Activated CD8-positive, alpha-beta memory T cell treated with anti-CD3 and anti-CD28 coated beads for 24 hours (primary cell): ENCODE measurements at places on chromosomes 2 and 18.

GRCh38 chr2:241584436-241584835, 25.9 kb downstream of the BOK start:
- no peak for DNase-seq

DNA sequence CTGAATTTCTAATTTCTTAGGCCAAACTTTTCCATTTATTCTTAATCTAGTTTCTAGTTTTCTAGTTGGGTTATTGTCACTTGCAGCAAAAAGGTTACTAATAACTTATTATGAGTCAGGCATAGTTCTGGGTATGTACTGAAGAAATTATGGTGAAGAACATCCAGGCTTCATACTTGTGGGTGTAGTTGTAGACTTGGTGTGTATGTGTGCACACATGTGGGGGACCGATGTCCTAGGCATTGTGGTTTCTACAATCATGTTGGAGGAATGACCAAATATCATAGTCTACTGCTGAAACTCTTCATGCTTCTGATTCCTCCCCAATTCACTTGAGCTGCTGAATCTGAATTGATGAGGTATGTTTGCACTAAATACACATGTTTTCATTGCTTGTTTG, 141.2 kb downstream of the PMAIP1 start:
- DNase-seq: no peak

DNA sequence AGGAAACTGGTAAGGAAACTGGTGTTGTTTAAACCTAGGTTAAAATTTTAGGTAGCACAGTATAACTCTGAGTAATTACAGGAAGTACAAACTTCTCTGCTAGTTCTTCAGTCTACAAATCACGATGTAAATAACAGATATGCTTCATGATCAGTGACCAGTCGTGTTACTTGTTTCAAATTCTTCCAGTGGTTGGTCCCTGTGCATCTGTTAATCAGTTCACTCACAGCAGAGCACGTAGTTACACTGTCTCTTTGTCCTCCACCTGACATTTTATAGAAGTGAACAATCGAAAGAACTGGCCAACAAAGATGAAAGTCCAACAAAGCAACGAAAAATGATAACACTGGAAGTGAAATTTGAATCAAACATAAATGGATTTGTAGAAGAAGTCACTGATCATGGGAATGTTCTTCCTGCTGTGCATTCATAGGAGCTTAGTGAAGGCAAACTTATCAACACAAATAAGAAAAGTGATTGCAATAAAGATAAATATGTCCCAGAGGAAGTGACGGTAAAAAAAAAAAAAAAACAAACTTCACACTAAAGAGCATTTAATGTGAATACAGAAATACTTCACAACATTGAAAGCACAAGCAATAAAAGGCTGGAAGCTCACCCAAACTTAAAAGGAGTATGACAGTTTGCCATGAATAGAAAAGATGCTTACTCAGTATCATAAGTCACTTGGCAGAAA, 7.0 kb downstream of the EIF2AK2 start:
- no peak for DNase-seq

- DNase-seq: peak; percentile 81
These were observed 510 bp downstream of the RNF149 start for GRCh38 chr2:101307950-101308431.

- no peak for DNase-seq
These were observed 34.6 kb downstream of the RTP5 start for GRCh38 chr2:241904011-241904718.

DNA sequence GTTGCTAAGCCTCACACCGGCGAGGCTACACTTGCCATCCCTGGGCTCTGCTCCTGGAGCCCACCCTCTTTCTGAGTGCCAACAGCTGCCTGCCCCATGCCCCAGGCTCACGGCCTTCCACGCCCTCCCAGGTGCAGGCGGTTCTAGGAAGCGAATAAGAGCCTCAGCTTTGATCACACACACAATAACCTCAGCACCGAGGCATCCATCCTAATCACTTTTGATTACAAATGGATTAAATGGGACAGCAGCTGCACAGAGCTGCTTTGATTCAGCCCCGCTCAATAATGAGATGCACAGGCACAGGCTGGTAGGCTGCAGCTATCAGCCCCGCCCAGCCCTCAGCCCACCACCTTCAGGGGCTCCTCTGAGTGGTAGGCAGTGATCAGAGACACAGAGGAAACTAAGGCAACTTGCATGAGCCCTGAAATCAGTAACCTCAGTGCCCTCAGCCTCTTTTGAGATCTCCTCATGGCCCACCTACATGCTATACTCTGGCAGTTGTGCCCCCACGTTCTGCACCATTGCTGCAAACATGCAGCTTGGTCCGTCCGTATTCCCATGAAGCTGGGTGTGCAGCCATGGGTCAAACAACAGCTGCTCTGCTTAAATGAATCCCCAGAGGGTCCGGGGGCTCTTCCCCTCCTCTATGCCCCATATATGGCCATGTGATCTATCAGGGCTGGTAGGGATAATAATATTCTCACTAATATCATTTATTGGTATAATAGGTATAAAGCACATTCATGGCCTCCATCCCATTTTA, 171.4 kb downstream of the SETBP1 start:
- no peak for DNase-seq

DNA sequence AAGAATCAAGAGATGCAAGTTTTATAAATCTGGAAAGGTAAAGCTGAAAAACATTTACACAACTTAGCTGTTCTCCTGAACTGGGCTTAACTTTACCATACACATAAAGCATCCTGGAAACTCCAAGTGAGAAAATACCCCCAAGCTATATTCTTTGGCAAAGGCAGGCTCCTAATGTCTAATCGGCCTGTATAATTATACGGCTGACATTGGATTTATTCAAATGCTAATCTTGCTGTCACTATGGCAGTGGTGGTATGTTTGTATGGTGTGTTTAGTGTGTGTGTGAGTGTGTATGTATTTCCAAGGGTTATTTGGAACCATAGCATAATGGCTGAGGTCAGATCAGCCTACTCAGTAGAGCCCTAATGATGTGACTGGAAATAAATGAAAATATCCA, 1031.8 kb upstream of the ZEB2 start:
- DNase-seq: no peak

GRCh38 chr18:4208366-4208765, 246.7 kb downstream of the DLGAP1 start:
- DNase-seq: no peak

GRCh38 chr2:121804997-121805765, 49.7 kb downstream of the TSN start:
- DNase-seq: no peak

DNA sequence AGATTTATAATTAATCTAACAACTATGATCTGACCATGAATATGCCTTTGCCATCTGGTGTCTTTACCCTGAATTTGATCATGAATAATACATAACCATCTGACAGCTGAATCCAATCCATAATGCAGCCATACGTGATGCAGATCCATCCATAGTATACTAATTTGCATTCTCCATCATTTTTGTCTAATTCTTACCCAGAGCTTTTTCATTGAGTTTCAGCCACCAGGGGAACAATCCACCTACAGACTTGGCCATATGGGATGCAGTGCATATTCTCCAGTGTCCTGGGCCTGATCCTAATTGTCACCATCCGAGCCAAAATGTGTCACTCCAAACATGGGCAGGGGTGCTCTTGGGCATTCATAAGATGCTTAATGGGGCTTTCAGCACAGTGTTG, 227.2 kb upstream of the CRIM1 start:
- no peak for DNase-seq

DNA sequence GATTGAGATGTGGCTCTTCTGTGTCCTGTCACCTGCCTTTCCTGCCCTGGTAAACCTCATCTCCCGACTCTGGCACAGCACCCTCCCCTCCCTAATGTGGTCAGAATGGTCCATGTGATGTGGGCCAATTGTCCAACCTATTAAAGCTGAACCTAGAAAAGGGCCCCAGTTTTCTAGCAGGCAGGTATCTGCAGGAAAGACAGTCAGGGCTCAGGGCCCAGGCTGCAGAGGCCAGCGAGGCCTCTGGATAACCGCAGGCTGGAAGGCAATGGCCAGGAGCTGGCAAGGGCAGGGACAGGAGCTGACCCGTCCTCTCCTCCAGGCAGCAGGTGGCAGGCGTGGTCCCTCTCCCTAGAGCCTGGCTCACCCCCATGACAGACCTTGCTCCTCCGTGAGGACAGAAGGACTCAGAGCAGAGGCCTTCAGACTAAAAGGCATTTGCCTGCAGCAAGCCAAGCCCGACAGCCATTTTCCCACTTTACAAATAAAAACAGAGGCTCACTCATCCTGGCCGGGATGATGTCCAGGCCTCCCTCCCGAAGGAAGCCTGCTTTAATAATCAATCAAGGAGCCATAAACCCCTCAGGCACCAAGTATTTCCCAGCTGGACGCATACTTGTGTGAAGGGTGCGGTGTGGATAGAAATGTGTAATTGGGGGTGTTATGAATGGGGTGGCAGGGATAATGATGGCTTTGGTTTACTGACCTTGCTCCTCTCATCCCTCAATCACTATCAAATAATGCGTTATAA, 107.1 kb downstream of the TWIST2 start:
- DNase-seq: no peak

GRCh38 chr2:102268510-102269199, 42.7 kb upstream of the IL1RL1 start:
- DNase-seq: no peak

DNA sequence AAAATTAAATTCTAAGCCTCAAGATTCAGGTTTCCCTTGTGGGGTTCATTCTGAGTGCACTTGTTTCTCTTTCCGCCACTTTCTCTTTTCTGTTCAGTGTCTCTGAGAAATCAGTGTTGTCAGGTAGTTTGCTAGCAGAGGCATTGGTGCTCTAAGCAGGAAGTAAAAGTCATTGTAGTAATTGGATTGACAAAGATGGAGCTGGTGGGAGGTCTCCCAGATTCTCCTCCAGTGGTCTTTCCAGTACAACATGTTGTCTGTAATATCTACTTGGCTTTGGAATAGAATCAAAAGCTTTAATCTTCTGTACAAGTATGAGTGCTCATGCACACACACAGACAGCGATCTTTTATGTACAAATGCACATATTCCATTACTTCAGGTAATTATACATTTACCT, 135.6 kb downstream of the KLHL14 start:
- no peak for DNase-seq

DNA sequence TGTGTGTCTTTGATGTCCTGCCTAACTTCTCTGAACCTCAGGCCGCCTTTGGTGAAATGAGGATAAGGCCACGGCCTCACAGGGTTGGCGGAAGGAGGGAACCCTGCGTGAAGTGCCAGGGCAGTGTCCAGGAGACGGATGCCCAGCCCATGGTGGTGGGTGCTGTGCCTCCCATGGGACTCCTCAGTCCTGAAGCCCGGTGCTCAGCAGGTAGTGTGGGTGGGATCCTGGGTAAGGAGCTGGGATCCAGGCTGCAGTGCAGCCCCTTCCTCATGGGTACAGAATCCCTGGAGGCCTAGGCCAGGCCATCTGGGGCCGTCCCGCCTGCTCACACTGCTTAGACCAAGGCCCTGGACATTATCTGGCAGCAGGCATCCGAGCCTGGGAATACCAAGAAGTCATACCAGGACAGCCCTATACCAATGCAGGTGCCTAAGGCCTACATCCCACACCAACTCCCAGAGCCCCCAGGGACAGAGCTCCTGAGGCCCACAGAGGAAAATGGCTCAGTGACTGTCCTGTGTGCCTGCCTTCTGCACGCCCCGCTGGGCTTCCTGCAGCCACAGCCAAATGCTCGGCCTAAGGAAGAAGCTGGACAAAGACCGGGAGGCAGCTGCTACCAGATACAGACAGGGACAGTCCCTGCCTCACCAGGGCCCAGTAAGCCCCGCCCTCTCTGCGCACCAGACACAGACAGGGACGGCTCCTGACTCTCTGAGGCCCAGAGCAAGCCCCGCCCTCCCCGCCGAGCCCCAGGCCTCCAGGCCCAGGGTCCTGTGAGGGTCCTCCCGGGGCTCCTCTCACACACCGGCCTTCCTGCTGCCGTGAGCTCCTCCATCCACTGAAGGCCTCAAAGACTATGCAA, 78.0 kb downstream of the NDUFA10 start:
- DNase-seq: no peak

DNA sequence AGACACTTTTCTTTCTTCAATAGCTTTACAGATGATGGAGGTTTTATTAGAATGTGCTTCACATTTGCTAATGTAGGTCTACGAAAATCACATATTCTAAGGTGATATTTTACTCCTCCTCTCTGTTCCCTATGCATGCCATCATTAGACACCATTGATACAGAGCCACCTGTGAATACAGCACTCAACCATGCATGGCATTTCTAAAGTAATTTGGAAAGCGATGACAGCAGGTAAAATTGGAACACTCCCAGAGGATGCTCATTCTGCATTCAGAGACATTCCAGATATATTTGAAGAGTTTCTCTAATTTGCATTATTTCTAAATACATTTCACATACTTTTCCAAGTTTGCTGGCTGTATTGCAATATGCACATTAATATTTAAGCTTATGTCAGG, 65.3 kb upstream of the RIT2 start:
- no peak for DNase-seq

GRCh38 chr2:64641599-64641998, 12.1 kb downstream of the SERTAD2 start:
- no peak for DNase-seq

DNA sequence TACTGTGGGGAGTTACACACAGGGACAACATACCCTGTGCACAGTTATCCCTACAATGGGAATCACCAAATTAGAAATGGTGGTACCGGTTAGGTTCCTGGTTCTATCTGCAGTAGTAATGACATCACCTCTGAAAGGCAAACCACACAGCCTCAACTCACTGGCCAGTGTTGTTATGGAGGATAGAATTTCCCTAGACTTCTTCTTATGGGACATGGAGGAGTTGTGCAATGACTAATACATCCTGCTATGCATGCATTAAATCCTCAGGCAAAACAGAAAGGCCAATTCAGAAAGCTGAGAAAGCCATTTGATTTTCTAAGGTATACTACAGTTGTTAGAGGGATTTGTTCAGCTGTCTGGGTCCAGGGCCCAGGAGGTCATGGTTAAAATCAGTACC, 439.3 kb downstream of the TMX3 start:
- DNase-seq: no peak

DNA sequence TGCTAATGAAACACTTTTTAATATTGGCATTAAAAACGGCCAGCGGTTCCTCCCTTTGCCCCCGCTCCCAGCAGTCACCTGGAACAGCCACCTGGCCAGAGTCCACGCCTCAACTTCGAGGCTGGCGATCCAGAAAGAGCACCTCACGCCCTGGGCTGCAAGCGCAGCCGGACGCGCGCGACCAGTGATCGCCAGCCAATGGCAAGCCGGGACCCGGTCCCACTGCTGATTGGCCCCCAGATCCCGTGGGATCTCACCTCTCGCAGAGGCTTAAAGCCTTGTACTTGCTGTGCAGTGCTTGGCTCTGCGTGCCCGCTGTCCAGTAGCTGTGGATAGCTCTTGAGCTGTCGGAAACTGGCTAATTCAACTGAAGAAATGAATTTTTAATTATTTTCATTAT, 4.1 kb upstream of the RBM45 start:
- no peak for DNase-seq

- DNase-seq: no peak
These were observed 9.1 kb downstream of the NCL start for GRCh38 chr2:231455222-231455621.

GRCh38 chr2:48016225-48017019, 110.1 kb upstream of the FBXO11 start:
- no peak for DNase-seq

DNA sequence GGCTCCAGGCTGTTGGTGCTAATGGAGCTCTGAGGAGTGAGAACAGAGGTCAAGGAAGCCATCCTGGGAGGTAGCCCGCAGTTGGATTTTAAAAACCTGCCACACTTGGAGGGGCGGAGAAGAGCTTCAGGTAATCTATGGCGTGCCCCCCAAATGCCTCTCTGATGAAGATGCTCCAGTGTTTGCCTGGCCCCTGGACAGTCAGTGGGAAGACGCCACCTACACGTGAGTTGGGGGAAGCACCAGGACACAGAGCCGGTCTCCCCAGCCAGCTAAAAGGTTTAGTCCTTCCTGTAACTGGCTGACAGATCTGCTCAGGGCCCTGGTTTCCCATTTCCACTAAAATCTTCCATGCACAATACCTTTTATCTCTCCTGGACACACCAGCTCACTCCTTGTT, 225.0 kb downstream of the TTC32 start:
- no peak for DNase-seq
